Stimulated activated CD8-positive, alpha-beta memory T cell treated with anti-CD3 and anti-CD28 coated beads, Interleukin-4, amount 100 ng/mL, for 1 hour (primary cell): ENCODE measurements at places on chromosomes 7 and 10.

DNA sequence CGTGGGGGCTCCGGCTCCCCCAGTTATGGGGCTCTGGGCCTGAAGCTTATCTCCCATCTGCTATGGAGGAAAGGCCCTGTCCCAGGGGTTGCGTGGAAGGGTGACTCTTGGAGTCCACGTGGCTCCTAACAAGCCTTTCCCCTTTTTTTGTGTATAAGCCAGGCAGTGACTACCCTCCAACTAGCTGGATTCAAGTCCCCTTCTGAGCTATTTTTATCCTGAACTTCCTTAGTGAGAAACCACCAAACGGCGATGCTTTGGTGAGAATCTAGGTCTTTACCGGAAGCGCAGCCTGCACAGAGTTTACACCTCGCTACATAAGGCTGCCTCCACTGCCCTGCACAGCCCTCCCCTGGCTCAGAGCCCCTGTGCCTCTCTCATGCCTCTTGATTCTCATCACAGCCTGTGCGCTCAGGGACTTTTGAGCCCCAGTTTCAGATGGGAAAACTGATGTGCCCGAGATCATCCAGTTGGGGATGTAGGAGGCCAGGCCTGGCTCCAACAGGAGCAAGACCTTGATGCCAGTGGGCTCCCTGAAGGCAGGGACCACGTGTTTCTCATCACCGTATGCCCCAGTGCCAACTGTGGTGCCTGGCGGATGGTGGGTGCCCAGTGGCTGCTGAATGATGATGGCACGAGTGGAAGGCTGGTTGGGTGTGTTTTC lies 102.3 kb upstream of the PPIF start:
- no peak for DNase-seq

DNA sequence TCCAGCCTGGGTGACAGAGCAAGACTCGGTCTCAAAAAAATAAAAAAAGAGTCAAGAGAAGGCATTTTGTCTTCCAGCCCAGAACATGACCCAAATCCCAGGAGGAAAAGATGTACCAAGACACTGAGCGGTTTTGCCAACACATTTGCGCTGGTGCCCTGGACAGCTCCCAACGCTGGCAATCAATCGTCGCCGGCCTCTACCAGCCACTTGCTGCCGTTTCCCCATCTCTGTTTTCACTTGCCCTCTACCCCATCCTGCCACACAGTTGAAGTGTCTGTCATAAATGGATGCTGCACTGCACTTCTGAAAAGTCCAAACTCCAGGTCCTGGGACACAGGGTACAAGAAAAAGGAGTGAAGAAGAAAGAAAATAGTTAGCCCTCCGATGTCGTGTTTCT lies 29.7 kb upstream of the CRTAC1 start:
- no peak for DNase-seq

GRCh38 chr7:152859781-152860191 lies 100.2 kb downstream of the ACTR3B start:
- no peak for DNase-seq

- DNase-seq = no peak
Observed at GRCh38 chr10:121324678-121325213, 273.5 kb downstream of the FGFR2 start.

DNA sequence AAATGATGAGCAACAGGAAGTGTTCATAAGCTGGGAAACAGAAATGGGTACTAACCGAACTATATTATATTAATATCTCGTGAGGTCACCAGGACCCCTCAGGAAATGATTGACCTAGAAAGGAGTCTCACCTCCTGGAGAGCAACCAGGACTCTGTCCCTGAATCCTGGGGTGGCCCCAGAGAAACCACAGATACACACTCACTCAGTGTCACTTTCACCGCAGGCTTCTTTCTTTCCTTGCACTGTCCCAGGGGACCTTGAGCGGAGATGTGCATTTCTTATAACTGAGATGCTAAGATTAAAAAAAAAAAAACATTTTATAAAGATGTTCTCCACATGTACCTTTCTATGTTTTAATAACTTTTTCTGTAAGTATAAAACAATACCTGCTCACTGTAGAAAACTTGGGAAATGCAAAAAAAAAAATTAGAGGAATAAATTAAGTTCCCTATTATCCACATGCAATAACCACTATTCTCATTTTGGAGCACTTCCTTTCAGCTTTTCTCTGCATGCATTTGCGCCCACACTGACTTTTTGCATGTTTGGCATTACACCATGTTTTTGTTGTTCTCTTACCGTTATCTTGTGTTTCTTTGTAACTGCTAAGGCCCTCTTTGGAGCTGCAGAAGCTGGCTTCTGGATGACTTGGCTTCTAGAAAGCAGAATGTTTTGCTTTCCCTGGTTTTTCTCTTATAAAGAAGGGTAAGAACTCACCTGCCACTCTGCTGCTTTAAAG lies 15.0 kb downstream of the NOD1 start:
- no peak for DNase-seq

DNA sequence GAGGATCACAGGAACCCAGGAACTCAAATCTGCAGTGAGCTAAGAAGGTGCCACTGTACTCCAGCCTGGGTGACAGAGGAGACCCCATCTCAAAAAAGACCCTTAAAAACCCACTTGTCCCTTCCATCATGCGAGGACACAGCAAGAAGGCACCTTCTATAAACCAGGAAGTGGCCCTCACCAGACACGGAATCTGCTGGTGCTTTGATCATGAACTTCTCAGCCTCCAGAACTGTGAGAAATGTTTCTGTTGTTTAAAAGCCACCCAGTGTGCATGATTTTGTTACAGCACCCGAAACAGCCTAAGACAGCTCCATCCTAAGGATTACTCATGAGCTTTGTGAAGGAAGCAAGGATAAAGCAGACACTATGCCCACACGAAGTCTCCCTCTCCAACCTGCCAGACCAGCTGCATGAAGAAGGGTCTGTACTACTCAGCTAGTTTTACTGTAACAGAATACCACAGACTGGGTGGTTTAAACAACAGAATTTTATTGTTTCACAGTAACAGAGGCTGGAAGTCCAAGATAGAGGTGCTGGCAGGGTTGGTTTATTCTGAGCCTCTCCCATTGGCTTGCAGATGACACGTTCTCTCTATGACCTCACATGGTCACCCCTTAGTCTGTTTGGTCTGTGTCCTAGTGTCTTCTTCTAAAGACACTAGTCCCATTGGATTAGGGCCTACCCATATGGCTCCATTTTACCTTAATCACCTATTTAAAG lies 13.7 kb downstream of the VIM start:
- DNase-seq = no peak

- no peak for DNase-seq
Observed at GRCh38 chr10:27719052-27719451, 26.6 kb downstream of the MKX start.

DNA sequence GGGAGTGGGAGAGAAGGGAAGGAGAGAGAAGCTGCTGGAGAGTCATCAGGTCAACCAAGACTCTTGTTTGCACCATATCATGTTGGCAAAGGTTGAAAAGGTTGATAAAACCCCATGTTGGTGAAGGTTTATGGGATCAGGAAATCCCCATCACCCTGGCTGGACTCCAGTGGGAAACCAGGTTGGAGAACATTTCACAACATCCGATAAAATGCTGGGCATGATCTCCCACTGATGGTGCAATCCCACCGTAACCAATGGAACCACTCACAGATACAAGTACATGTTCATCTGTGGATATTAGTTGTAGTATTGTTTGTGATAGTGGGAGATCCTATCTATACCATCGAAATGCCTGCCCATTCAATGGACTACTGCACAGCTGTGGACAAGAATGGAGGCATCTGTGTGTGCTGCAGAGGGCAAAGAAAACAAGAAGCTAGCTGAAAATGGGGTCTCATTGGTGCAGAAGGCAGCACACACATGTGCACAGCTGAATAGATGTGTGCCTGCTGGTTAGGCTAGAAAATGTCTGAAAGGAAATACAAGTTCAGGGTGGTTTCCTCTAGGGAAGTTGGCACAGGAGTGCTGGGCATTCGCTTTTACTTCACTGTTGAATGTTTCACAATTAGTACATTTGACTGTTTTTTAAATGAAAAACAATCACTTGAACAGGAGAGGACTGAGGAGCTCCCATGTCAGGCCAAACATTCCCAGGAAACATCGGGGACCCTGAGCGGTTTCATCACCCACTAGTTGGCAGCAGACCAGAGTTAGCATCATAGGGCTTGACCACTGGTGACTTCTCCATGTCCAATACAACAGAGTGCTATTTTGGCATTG lies 80.4 kb upstream of the MGMT start:
- no peak for DNase-seq
